ENCODE measurements at places on chromosomes 3 and 15. TPM values are rescaled to one million over a fixed set of nuclear protein-coding genes. Genes with fewer than 3 reads are reported as not detected.

PDZRN3 gene
- 140 TPM for total RNA-seq

REC114 gene
- not detected for total RNA-seq

RAD18 gene
- 3.0 TPM for total RNA-seq

GOLGA8J gene
- 0.81 TPM for total RNA-seq

- no peaks in the 10 kb centered on the region for H3K4me1 ChIP-seq
- no peak overlapping the region for H3K27ac ChIP-seq
- H3K27me3 ChIP-seq = no peaks in the 10 kb centered on the region
Measured at GRCh38 chr15:31517711-31518110, 191.1 kb downstream of the KLF13 start.

DNA sequence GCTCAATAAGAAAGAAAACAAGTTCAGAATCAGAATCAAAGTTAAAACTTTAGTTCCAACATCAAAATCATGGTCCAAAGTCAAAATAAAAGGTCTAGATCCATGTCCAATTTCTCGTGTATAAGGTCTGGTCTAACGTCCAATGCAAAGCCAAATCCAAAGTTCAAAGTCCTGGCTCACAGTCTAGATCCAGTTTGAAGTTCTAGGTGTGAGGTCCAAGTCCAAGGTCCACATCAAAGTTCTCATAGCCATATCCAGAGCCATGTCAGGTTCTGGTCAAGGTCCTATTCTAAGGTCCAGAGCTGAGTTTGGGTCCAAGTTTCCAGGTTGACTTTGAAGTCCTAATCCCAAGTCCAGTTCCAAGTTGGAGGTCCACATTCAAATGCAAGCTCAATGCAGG, 40.7 kb upstream of the VIPR1 start:
- no peaks in the 10 kb centered on the region for H3K4me1 ChIP-seq
- H3K4me3 ChIP-seq = no peak overlapping the region
- no peaks in the 10 kb centered on the region for H3K36me3 ChIP-seq
- DNase-seq = no peak
- no peak overlapping the region for H3K27ac ChIP-seq

DNA sequence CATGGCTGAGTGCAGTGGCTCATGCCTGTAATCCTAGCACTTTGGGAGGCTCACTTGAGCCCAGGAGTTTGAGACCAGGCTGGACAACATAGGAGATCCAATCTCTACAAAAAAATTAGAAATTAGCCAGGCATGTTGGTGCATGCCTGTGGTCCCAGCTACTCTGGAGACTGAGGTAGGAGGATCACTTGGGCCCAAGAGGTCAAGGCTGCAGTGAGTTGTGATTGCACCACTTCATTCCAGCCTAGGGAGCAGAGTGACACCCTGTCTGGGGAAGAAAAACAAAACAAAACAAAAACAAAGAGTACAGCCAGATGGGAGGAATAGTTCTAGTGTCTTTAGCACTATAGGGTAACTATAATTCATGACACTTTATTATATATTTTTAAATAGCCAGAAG, 26.2 kb upstream of the COMMD4 start:
- H3K27me3 ChIP-seq = no peaks in the 10 kb centered on the region
- H3K36me3 ChIP-seq = no peaks in the 10 kb centered on the region
- no peak overlapping the region for H3K4me3 ChIP-seq

DNA sequence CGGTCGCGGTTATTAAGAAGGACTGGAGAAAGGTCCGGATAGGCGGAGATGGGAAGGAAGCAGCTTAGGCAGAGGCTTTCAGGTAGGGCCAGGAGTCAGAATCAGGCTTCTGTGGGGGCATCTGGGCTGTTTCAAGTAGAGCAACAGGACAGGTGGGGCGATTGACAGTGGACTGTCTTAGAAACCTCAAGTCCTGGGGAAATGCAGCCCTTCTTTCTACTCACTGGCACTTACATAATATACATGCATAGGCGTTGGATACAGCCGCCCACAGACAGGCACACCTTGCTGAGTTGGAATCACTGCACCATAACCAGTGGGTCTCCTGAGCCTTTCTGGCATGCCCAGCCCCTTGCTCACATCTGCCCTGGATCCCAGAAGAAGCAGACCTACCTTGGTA, 730 bp downstream of the MYD88 start:
- H3K27ac ChIP-seq = peak overlapping the region; percentile 97
- H3K4me3 ChIP-seq = peak overlapping the region; percentile 89
- no peaks in the 10 kb centered on the region for H3K27me3 ChIP-seq

GRCh38 chr15:90915216-90915807, 12.2 kb downstream of the MAN2A2 start:
- H3K4me3 ChIP-seq = no peak overlapping the region
- DNase-seq = no peak
- H3K4me1 ChIP-seq = no peaks in the 10 kb centered on the region
- H3K27ac ChIP-seq = no peak overlapping the region

GRCh38 chr15:66925721-66926120, 139.7 kb upstream of the SMAD3 start:
- H3K36me3 ChIP-seq = no peaks in the 10 kb centered on the region
- peaks cover 9% of the 10 kb centered on the region for H3K4me1 ChIP-seq
- no peaks in the 10 kb centered on the region for H3K27me3 ChIP-seq

DNA sequence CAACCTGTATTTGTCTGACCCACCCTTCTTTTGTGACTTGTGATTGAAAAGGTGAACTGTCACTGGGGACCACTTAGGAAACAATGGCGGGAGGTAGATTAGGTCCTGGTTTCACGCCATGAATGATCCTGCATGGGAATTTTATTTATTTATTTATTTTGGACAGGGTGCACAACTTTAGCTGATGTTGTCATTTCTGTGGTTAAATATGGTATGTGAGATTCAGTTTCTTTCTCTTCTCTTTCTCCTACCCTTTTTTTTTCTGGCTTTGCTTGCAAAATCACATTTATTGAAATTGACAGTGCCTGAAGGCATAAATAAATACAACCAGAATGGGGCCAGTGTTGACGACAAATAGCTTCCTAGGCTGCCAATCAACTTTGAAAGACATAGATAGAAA, 18.0 kb upstream of the HTR3E start:
- H3K27ac ChIP-seq = no peak overlapping the region
- H3K36me3 ChIP-seq = no peaks in the 10 kb centered on the region
- H3K4me3 ChIP-seq = no peak overlapping the region
- DNase-seq = no peak
- H3K4me1 ChIP-seq = no peaks in the 10 kb centered on the region

All from thoracic aorta (tissue), 2 donors.